ENCODE measurements at places on chromosomes 4 and X. TPM values are rescaled to one million over a fixed set of nuclear protein-coding genes. Genes with fewer than 3 reads are reported as not detected.
A peak's percentile ranks its signal among the peaks of the same experiment; 100 is the strongest.

GPR34 gene
- total RNA-seq = 6.2 TPM

DNA sequence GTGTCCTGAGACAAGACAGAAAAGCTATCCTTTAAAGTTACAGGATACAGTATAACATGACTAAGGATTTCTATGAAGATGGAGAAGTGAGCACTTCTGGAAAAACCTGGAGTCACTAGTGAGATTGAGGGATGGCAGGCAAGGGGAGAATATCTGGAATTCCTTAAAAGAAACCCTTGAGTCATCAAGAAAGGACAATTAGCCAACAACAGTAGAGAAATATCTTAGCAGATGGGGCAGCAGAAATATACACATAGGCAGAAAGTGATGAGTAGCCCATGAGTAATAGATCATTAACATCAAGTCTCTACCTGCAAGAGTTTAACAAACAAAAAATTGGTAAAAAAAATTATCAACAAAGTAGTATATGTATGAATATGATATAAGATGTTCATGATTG is 858.8 kb upstream of the FRG1 start:
- DNase-seq = no peak
- no peaks in the 10 kb centered on the region for H3K36me3 ChIP-seq
- no peak overlapping the region for H3K27ac ChIP-seq
- no peaks in the 10 kb centered on the region for H3K4me1 ChIP-seq
- no peaks in the 10 kb centered on the region for H3K27me3 ChIP-seq
- no peak overlapping the region for H3K4me3 ChIP-seq

GRCh38 chr4:153122855-153123254 is 81.4 kb upstream of the TRIM2 start:
- no peaks in the 10 kb centered on the region for H3K36me3 ChIP-seq
- H3K27ac ChIP-seq = no peak overlapping the region

CCKAR gene
- not detected for total RNA-seq

- no peaks in the 10 kb centered on the region for H3K36me3 ChIP-seq
- H3K27ac ChIP-seq = peak overlapping the region; percentile 39
- H3K4me1 ChIP-seq = peaks cover 20% of the 10 kb centered on the region
- no peak for DNase-seq
Measured at GRCh38 chr4:139658185-139658584, 7.4 kb upstream of the MGST2 start.

DNA sequence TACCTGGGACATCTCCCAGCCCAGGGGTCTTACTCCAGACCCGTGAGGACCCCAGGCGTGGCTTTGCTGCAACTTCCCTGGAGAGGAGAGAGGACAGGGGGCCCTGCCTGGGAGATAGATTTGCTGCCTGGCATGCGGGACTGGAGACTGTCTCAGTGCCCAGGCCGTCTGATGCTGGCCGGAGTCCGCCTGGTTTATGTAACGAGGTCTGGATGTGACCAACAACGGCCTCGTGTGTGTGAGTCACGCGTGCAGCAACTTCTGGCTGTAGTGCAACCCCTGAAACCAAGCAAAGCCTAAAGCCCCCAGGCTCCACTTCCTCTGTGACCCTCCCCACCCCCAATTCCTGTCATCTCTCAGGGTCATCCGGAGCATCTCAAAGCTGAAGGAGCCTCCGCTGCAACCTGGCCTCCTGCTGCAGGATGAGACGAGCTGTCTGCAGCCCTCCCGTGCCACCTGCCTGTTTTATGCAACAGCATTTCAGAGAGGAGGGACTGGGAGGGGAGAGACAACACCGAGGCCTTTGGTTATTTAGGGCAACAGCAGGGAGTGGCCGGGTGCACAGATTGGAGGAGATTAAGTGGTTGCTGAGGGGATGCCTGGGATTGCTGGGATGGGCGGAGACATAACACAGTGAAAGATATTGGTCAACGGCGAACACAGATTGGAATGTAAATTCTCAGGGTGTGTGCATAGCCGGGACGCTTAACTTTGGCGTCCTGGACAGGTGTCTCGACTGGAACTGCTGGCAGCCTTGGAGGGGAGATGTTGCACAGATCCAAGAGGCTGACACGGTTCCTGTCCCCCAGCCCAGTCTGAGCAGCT is 16.0 kb downstream of the XG start:
- DNase-seq = peak; percentile 50
- no peak overlapping the region for H3K4me3 ChIP-seq
- no peaks in the 10 kb centered on the region for H3K4me1 ChIP-seq

DCAF8L2 gene
- not detected for total RNA-seq

GRCh38 chrX:2316534-2316933 is 184.2 kb downstream of the DHRSX start:
- DNase-seq = no peak
- H3K27ac ChIP-seq = peak overlapping the region; percentile 23
- no peaks in the 10 kb centered on the region for H3K4me1 ChIP-seq
- H3K4me3 ChIP-seq = no peak overlapping the region

DNA sequence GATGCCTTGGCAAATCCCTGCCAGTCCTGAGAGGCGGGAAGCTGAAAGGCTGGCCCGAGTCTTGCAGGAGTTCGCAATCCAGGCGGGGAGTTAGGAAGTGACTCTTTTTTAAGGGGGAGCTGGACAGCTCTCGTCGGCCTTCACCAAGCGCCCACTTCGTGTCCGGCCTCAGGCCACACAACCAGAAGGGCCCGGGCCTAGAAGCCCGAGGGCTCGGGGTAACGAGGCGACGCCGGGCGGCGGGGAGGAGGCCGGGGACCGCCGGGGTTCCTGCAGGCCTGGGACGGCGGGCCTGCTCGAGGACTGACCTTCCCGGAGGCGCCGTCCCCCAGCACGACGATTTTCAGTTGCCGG is 395 bp downstream of the RAB28 start:
- peaks cover 59% of the 10 kb centered on the region for H3K4me1 ChIP-seq
- H3K4me3 ChIP-seq = peak overlapping the region; percentile 89
- H3K36me3 ChIP-seq = no peaks in the 10 kb centered on the region
- peaks cover 12% of the 10 kb centered on the region for H3K27me3 ChIP-seq
- no peak for DNase-seq

CT45A3 gene
- not detected for total RNA-seq

DNA sequence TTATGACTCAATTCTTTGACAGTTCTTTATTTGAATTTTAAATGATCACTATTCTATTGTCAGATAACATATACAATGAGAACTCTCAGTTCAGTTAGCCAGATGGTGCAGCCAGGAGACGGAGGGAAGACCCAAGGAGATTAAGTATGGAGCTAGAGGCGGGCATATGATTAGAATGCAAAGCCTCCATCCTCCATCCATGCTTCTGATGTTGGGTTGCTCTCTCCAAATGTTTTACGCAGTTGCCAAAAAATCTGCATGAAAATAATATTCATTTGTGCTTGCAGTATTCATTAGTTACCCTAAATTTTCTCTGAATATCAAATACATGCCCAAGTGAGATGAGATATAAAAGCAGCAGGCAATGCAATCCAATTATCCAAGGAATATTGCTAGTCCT is 874.8 kb downstream of the C4orf33 start:
- DNase-seq = no peak
- no peaks in the 10 kb centered on the region for H3K27me3 ChIP-seq
- no peaks in the 10 kb centered on the region for H3K4me1 ChIP-seq

C4orf36 gene
- total RNA-seq = 0.96 TPM

DNA sequence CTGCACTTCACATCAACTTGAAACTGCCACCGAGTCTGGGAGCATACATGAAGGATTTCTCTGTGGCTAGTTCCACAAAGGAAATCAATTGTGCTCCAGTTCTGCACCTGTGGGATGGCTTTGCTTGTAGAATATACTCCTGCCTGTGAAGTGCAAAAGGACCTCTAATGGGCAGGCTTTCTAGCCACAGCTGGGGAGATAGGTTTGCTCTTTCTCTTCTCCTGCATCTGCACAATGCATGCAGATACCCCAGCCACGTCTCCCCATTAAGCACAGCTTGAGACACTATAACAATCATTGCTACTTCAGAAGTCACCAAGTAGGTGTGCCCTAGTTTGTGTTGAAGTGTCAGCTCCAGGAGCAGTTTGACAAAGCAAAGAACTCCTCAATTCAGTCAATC is 364.6 kb downstream of the ZIC3 start:
- no peak overlapping the region for H3K27ac ChIP-seq
- no peaks in the 10 kb centered on the region for H3K27me3 ChIP-seq

CXCL11 gene
- total RNA-seq = not detected

ARAP2 gene
- 2.9 TPM for total RNA-seq

DNA sequence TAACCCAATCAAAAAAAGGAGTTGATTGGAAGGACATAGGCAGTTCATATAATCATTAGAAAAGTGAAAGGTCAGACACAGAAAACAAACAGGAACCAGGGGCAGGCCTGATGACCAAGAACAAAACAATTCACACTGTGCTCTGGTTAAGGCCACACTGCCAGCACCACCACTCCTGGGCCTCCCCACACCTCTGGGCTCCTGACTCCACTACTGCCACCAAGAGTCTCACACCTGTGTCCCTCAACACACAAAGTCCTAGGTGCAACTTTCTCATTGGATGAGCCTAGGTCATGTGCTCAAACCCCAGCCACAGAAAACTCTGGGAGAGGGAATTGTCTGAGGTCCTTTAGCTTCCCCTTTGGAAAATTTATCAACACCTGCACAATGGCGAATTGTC is 11.1 kb upstream of the FAM9C start:
- DNase-seq = no peak
- H3K36me3 ChIP-seq = no peaks in the 10 kb centered on the region
- no peak overlapping the region for H3K4me3 ChIP-seq
- no peak overlapping the region for H3K27ac ChIP-seq
- no peaks in the 10 kb centered on the region for H3K4me1 ChIP-seq

DNA sequence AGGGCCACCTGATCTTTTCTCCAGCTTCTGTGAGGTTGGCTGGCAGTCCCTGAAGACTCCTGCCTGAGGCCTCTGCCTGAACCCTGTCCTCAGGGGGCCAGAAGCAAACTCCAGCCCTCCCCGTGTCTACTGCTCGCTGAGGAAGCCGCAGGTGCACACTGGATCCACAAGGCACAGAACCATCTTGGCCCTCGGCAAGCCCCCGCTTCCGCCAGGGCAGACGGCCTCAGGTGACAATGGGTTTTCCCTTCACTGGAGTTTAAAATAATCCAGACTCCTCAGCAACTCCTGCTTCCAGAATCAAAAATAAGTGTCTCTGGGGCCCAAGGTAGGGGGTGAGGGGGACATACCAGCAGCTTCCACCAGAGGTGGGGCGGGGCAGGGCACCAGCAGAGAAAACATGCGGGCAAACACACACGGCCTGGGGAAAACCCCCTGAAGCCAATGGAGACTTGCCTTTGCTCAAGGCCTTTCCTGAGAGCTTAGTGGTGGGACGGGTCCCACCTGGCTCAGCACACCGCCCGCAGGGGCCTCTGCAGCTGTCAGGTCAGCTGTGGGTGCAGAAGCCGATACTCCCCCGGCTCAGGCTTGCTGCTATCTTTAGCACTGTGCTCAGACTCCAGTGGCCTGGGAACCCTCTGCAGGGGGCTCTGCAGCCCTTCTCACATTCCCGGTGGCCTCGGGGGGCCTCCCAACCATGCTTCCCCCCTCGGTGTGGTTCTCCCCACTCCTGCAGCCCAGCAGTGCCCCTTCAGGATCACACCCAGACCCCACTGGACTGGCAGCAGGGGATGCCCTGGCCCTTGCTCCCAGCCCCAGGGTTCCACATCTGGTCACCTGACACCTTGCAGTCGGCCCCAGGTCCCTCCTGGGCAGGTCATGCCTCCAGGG is 1.9 kb downstream of the MYL5 start:
- peaks cover 50% of the 10 kb centered on the region for H3K4me1 ChIP-seq
- H3K36me3 ChIP-seq = peaks cover 20% of the 10 kb centered on the region
- no peaks in the 10 kb centered on the region for H3K27me3 ChIP-seq
- no peak for DNase-seq
- H3K4me3 ChIP-seq = no peak overlapping the region
- H3K27ac ChIP-seq = no peak overlapping the region

GRCh38 chr4:95295157-95295556 is 253.6 kb downstream of the UNC5C start:
- H3K27me3 ChIP-seq = no peaks in the 10 kb centered on the region
- no peaks in the 10 kb centered on the region for H3K36me3 ChIP-seq
- no peak overlapping the region for H3K27ac ChIP-seq
- no peak for DNase-seq

GRCh38 chrX:106899841-106900240 is 3.3 kb downstream of the RIPPLY1 start:
- no peak overlapping the region for H3K4me3 ChIP-seq
- no peaks in the 10 kb centered on the region for H3K36me3 ChIP-seq
- no peaks in the 10 kb centered on the region for H3K27me3 ChIP-seq
- no peak for DNase-seq
- no peak overlapping the region for H3K27ac ChIP-seq

MAP9 gene
- total RNA-seq = 6.6 TPM

YY2 gene
- total RNA-seq = 0.30 TPM

ZNF732 gene
- not detected for total RNA-seq

- no peaks in the 10 kb centered on the region for H3K4me1 ChIP-seq
- no peak overlapping the region for H3K27ac ChIP-seq
- no peaks in the 10 kb centered on the region for H3K27me3 ChIP-seq
- no peak for DNase-seq
- H3K4me3 ChIP-seq = no peak overlapping the region
- no peaks in the 10 kb centered on the region for H3K36me3 ChIP-seq
Measured at GRCh38 chrX:31670245-31670644, 598.4 kb upstream of the FTHL17 start.

PCYT1B gene
- total RNA-seq = 0.36 TPM

GRCh38 chr4:121827853-121828252 is 4.2 kb upstream of the CCNA2 start:
- no peak overlapping the region for H3K4me3 ChIP-seq
- H3K4me1 ChIP-seq = peaks cover 12% of the 10 kb centered on the region
- peaks cover 38% of the 10 kb centered on the region for H3K36me3 ChIP-seq

GRCh38 chr4:186161138-186161537 is 30.2 kb upstream of the CYP4V2 start:
- no peak overlapping the region for H3K4me3 ChIP-seq
- DNase-seq = no peak
- H3K4me1 ChIP-seq = no peaks in the 10 kb centered on the region
- H3K27ac ChIP-seq = no peak overlapping the region

NLRP2B gene
- total RNA-seq = not detected

- no peaks in the 10 kb centered on the region for H3K4me1 ChIP-seq
- H3K4me3 ChIP-seq = no peak overlapping the region
- no peaks in the 10 kb centered on the region for H3K36me3 ChIP-seq
- no peak for DNase-seq
Measured at GRCh38 chr4:38523054-38523453, 140.9 kb upstream of the KLF3 start.

SPANXC gene
- total RNA-seq = not detected

STPG2 gene
- not detected for total RNA-seq

DNA sequence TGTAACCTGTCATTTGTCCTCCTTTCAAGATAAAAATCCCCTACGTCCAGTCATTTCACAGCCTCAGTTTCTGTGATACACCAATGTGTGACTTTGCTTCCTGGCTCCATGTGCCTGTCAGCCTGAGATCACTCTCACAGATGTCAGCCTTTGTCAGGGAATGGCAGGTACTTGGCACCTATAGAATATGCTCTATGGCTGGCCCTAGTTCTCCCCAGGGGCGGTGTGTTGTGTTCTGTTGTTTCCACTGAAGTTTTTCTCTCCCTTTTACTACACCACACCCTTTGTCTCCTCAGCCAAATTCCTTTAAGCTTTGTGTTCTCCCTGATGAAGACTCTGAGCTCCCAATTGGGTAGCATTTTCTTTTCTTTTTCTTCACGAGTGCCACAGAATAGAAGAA is 81.7 kb downstream of the ALPK1 start:
- peaks cover 28% of the 10 kb centered on the region for H3K36me3 ChIP-seq
- no peak overlapping the region for H3K27ac ChIP-seq
- H3K27me3 ChIP-seq = peaks cover 12% of the 10 kb centered on the region
- no peak overlapping the region for H3K4me3 ChIP-seq
- H3K4me1 ChIP-seq = no peaks in the 10 kb centered on the region
- DNase-seq = no peak

LRRC66 gene
- 0.25 TPM for total RNA-seq

GRCh38 chr4:10087152-10087791 is 29.3 kb downstream of the WDR1 start:
- DNase-seq = peak; percentile 12
- H3K36me3 ChIP-seq = peaks cover 97% of the 10 kb centered on the region
- H3K27me3 ChIP-seq = no peaks in the 10 kb centered on the region
- H3K4me1 ChIP-seq = peaks cover 83% of the 10 kb centered on the region
- H3K4me3 ChIP-seq = no peak overlapping the region

TCEAL7 gene
- 2.6 TPM for total RNA-seq

PAGE4 gene
- not detected for total RNA-seq

Measured in left ventricle myocardium inferior (tissue), 1 donor.